CD4-positive, alpha-beta memory T cell (primary cell): ENCODE measurements at places on chromosomes 3 and 15. TPM values are rescaled to one million over a fixed set of nuclear protein-coding genes. Genes with fewer than 3 reads are reported as not detected.
A peak's percentile ranks its signal among the peaks of the same experiment; 100 is the strongest.

RASGRP1 gene
- 47.8 TPM for polyA plus RNA-seq

DNA sequence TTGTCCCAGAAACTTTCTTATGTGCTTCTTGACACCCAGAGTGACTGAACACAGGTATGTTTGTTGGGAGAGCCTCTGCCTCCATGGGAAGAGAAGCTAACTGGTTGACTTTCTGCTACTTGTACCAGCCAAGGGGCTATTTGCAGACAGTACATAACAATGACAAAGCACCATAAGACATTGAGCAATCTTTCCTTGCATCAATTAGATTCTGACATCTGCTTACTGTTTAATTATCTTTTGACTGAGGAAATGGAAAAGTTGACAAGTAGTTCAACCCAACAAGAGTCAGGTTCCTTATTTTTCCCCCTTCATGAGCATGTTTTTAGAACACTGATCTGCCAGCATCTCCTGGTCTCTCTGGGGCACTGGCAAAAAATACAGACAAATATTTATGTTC is 157.7 kb downstream of the RPLP1 start:
- H3K4me3 ChIP-seq: no peak overlapping the region
- no peak overlapping the region for H3K27ac ChIP-seq
- no peaks in the 10 kb centered on the region for H3K4me1 ChIP-seq

- no peak overlapping the region for H3K4me3 ChIP-seq
- H3K27ac ChIP-seq: no peak overlapping the region
- no peak for DNase-seq
- H3K4me1 ChIP-seq: no peaks in the 10 kb centered on the region
- no peaks in the 10 kb centered on the region for H3K27me3 ChIP-seq
- no peaks in the 10 kb centered on the region for H3K36me3 ChIP-seq
These were observed 495.5 kb downstream of the TAFA4 start for GRCh38 chr3:68436619-68437401.

DNA sequence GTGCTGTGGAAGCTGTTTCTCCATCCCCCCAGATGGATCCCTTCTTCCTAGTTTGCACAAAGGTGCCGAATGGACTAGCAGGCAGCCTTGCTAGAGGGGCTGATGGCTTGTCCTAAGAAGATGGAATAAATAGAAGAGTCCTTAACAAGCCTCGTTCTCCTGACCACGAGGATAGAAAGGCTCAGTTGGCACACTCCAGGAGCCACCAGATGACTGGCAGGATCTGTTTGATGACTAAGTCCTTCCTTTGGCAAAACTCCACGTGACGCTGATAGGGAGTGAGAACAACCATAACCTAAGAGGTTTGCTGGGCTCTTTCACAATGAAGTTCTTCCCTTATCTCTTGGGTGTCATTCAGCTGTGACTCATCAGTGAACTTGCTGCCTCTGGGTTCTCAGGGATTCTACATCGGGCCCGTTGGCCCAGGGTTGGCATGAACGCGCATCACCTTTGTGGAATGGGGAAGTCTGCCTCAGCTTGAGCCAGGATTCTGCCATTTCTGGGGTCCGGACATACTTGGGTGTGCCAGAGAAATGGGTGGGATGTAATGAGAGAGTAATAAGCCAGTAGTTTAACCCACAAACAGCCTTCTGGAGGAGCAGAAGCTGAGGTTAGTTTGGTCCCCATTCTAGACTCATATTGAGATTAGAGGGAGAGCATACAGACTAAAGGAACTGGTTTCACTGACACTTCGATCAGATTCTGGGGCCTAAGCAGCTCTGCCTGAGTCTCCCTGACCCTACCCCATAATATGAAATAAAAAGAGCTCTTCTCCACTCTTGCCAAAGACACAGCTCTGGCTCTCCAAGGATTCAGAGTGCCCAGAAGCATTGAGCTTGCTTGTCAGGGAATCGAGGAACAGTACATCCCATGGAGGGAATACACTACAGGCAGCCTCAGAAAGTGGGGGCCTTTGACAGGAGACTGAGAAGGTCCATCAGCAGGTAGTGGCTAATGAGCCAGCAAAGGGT is 2.0 kb upstream of the MELTF start:
- no peak overlapping the region for H3K27ac ChIP-seq
- no peaks in the 10 kb centered on the region for H3K36me3 ChIP-seq
- no peak overlapping the region for H3K4me3 ChIP-seq
- H3K4me1 ChIP-seq: peaks cover 3% of the 10 kb centered on the region

GRIP2 gene
- not detected for polyA plus RNA-seq

GOLGA8M gene
- not detected for polyA plus RNA-seq

TPRG1 gene
- polyA plus RNA-seq: 11.0 TPM

ZNF774 gene
- polyA plus RNA-seq: not detected

- no peak overlapping the region for H3K27ac ChIP-seq
- no peaks in the 10 kb centered on the region for H3K4me1 ChIP-seq
- DNase-seq: no peak
These were observed 305.6 kb downstream of the LSAMP start for GRCh38 chr3:116139641-116140040.

ZNF197 gene
- polyA plus RNA-seq: 5.2 TPM

DNA sequence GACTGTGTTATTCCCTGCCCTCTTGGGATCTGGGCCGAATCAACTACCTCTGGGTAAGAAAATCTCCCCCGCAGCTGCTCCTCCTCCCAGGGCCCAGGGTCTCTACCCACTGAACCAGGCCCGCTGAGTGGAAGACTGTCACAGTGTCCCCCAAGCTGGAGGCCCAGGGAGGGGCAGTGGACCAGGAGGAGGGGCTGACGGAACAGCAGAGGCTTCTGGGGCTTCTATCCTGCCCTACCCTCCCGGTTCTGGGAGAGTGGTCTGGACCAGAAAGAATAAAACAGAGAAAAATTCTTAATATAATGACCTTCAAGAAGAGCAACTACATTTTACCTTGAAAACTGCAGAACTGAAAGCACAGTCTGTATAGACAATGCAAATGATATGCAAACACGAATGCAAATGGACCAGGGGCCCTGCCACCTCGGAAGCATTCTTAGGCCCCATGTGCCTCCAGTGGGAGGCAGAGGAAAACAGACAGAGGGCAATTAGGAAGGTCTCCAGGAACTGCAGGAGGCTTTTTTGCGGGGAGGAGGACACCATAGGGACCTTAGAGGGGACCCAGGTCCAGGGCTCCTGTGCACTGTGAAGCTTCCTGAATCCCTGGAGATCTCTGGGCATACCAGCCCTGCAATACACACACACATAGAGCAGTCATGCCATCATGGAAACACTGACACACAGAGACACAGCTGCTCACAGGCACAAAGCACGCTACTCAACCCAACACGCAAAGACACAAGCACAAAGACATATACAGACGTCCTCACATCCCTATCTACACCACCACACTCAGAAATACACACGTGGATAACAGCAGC is 12.3 kb downstream of the MEGF11 start:
- H3K4me1 ChIP-seq: no peaks in the 10 kb centered on the region
- H3K27ac ChIP-seq: no peak overlapping the region
- no peaks in the 10 kb centered on the region for H3K36me3 ChIP-seq
- H3K27me3 ChIP-seq: no peaks in the 10 kb centered on the region

DNA sequence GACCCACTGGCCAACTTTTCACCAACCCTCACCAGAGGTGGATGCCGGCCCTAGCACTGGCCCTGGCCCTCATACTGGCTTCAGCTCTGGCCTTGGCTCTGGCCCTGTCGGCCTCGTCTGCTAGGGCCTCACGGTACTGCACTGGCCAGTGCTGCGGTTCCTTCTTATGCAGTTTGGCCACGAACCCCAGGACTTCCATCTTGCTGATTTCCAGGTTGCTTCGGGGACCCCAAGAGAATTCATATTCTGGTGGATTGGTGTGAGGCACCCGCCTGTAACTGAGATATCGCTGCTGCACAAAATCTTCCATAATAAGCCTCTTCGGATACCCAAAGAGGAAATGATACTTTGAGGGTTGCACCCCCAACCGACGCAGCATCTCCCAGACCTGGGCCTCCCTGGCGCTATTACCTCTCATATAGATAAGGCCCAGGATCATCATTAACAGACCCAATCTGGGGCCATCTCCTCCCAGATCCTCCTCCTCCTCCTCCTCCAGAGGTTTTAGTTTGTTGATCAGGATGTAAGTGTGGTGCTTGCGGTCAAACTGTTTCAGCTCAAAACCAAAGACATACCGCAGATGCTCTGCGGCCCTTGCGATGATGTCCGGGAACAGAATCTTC is 883 bp downstream of the MAGEF1 start:
- H3K36me3 ChIP-seq: no peaks in the 10 kb centered on the region
- peak overlapping the region; percentile 63 for H3K27ac ChIP-seq
- H3K4me3 ChIP-seq: peak overlapping the region; percentile 43
- H3K27me3 ChIP-seq: no peaks in the 10 kb centered on the region
- DNase-seq: no peak

GRCh38 chr3:63864008-63864964 is 619 bp downstream of the ATXN7 start:
- peak overlapping the region; percentile 71 for H3K27ac ChIP-seq
- no peaks in the 10 kb centered on the region for H3K27me3 ChIP-seq
- H3K4me3 ChIP-seq: peak overlapping the region; percentile 68
- H3K36me3 ChIP-seq: no peaks in the 10 kb centered on the region

DNA sequence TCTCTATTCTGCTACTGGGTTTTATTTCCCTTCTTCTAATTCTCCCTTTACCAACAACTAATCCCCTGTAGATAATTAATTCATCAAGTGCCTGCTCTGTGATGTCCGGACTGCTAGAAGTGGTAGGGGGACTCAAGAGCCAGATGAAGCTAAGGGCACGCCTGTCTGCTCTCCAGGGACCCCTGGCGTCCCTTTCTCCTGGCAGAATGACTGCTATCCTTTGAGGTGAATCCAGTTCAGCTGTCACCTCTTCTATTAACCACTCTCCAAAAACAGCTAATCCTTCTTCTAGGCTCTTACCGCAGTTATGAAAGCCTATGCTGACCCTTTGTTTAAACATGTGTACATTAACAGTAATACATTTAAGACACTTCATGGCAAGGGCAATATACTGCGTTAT is 1.4 kb upstream of the CHRNA7 start:
- H3K4me1 ChIP-seq: no peaks in the 10 kb centered on the region
- DNase-seq: no peak
- no peak overlapping the region for H3K27ac ChIP-seq
- H3K27me3 ChIP-seq: peaks cover 4% of the 10 kb centered on the region

DNA sequence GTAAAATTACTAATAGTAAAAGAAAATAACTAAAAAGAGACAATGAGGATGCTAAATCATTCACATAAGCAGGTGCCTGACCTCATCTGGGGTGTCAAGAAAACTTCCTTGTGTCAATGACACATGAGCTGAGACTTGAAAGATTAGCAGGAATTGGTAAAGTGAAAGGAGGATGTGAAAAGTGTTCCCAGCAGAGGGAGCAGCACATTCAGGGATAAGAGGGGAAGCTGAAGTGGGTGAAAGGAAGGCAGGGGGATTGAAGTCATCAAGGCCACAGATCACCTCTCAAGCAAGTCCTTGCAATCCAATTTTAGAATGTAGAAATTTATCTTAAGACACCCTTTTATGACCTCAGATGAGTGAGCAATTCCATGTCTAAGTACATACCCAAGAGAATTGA is 60.2 kb upstream of the ACP3 start:
- no peaks in the 10 kb centered on the region for H3K27me3 ChIP-seq
- H3K36me3 ChIP-seq: no peaks in the 10 kb centered on the region
- no peak overlapping the region for H3K4me3 ChIP-seq

DNA sequence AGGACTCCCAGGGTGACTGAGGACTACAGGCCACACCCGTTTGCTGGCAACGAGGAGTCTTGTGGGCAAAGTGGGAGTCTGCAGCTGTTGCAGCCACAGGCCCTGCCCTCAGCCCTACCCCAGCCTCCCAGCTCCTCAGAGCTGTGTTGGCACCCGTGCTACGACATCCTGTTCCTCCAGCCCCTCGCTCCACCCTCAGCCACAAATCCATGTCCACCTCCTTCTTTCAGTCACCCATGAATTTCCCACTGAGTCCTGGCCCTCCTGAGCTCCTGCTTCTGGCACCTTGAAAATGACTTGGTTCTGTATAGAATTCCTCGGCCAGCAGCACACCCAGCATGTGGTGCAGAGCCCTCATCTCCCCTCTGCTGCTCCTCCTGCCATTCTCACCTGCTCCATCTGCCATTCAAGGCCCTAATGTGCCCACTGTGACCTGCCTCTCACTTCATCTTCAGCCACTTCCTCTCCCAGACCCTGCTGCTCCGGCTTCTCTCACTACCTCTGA is 20.9 kb upstream of the VILL start:
- H3K27me3 ChIP-seq: no peaks in the 10 kb centered on the region
- DNase-seq: no peak
- no peak overlapping the region for H3K4me3 ChIP-seq
- no peaks in the 10 kb centered on the region for H3K36me3 ChIP-seq
- H3K27ac ChIP-seq: no peak overlapping the region

- H3K4me1 ChIP-seq: peaks cover 22% of the 10 kb centered on the region
- H3K4me3 ChIP-seq: no peak overlapping the region
- no peak overlapping the region for H3K27ac ChIP-seq
- no peaks in the 10 kb centered on the region for H3K36me3 ChIP-seq
These were observed 3.1 kb downstream of the MST1R start for GRCh38 chr3:49900491-49901153.

DNA sequence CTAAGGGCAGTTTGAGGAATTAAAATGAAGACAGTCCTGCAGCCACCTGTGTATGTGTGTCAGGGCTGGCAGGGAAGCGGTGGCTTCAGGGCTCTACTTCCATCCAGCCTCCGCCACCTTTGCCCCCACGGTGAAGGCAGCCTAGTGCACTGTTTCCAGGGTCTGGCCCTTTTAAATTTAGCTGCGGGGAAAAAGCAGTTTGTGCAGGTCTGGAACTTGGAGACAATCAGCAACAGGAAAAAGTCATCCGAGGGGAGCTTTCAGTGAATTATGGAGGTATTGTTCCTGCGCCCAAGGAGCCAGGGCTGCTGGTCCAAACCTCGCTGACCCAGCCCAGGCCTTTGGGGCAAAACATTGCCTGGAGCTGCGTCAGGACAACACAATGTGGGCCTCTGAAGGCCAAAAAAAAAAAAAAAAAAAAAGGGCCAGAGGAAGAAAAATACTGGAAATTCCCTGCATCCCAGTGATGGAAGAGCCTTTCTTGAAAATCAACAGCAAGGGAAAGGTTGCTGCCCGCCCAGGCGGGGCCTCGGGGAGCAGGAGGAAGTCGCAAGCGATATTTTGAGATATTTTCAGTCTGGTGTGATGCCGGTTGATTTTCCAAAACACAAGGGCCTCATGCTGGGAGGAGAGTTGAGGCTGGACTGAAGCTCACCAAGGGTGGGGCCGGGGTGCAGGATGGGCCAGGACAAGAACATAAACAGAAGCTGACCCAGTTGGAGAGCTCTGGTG is 25.5 kb upstream of the FGD5 start:
- H3K4me3 ChIP-seq: no peak overlapping the region
- no peaks in the 10 kb centered on the region for H3K36me3 ChIP-seq
- H3K27me3 ChIP-seq: no peaks in the 10 kb centered on the region
- no peak for DNase-seq
- no peak overlapping the region for H3K27ac ChIP-seq

GRCh38 chr3:168157099-168157700 is 61.5 kb upstream of the GOLIM4 start:
- no peak for DNase-seq
- H3K4me3 ChIP-seq: no peak overlapping the region
- H3K27ac ChIP-seq: no peak overlapping the region
- H3K27me3 ChIP-seq: no peaks in the 10 kb centered on the region
- H3K36me3 ChIP-seq: no peaks in the 10 kb centered on the region
- H3K4me1 ChIP-seq: no peaks in the 10 kb centered on the region

- H3K27ac ChIP-seq: no peak overlapping the region
- H3K27me3 ChIP-seq: no peaks in the 10 kb centered on the region
- H3K4me3 ChIP-seq: no peak overlapping the region
- H3K36me3 ChIP-seq: no peaks in the 10 kb centered on the region
These were observed 455.3 kb upstream of the ALCAM start for GRCh38 chr3:104911376-104911775.

- H3K4me1 ChIP-seq: no peaks in the 10 kb centered on the region
- H3K4me3 ChIP-seq: no peak overlapping the region
- no peaks in the 10 kb centered on the region for H3K36me3 ChIP-seq
- DNase-seq: no peak
- no peaks in the 10 kb centered on the region for H3K27me3 ChIP-seq
These were observed 33.3 kb upstream of the CLASP2 start for GRCh38 chr3:33751336-33751735.
